Activated naive CD8-positive, alpha-beta T cell treated with anti-CD3 and anti-CD28 coated beads for 36 hours (primary cell): ENCODE measurements at places on chromosomes 5 and 9.

DNA sequence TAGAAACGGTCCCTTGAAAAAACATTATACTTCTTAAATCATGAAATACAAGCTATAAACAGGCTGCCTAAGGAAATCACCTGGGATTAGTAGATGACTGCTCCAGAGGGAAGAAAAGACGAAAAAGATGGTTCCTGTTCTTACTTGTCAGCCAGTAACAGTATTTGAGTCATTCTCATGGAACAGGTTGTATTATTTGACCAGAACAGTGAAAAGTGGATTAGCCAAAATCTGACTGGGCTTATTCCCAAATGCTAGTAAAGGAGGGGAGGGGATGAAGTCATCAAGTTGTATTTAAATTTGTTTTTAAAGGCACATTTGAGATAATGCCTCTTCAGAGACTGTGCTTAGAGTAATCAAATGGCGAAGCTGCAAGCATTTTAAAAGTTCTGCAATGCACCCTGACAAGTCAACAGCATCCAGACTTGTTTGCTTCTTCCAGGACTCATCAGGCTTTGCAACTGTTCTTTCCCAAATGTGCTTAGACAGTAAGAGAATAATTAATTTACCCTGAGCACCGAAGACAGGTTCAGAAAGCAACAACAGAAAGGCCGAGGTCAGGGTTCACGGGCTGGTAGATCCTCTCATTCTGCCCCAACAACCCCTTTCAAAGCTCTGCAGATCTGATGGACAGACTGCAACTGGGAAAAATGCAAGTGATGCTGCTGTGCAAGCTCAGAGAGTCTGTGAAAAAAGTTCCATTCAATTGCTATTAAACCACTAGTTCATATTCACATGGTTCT is 800.6 kb downstream of the KCTD16 start:
- DNase-seq = no peak

DNA sequence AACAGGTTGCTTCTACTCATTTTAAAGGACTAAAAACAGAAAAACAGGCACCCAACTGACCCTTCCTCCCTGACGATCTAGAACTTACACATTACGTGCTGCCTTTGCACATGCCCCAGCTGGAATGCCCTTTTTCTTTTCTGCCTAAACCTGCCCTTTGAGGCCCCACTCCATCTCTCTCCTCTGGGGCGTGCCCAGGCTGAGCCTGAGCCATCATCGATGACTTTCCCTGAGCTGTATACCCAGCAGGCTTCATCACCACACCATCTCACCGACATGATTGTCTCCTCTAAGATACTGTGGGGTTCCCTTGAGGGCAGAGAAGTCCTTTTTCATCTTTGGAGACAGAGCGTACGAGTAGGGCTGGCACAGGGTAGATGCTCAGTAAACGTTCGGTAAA is 24.1 kb upstream of the GABBR2 start:
- DNase-seq = no peak

DNA sequence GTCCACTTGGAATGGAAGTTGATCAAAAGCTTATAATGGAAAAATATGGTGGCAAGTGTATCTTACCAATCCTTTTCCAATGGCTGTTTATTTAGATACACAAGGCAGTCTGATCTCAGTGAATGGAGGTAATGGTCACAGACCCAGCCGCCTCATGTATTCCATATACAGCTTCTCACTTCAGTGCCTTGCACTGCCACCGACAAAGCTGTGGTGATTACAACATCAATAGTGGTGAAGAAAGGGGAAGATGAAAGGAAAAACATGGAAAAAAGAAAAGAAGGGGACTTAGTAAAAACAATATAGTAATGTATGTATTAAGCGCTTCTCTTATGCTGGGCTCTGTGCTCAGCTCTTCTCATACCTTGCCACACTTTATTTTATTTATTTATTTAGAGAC is 297.3 kb upstream of the RASA1 start:
- no peak for DNase-seq

DNA sequence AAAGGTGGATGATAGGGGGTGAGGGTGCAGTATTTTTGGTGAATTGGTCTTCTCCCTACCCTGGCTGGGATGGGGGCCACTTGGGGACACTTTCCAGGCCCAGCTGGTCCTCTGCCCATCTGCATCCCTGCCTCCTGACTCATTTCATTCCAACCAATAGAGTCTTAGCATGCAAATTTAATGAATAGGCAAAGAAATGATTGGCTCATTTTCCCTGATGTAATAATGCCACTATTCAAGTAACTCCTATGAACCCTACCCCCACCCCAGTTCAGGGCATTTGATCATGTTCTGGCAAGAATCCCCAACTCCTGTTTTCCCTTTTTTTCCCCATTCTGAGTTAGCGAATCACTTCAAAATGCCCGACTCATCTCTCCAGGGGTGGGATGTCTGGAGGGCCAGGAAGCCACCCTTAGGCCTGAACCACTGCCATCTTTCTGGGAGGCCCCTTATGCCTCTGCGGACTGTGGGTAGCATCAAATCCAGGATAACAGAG is 56.7 kb downstream of the PCDH1 start:
- DNase-seq = no peak

DNA sequence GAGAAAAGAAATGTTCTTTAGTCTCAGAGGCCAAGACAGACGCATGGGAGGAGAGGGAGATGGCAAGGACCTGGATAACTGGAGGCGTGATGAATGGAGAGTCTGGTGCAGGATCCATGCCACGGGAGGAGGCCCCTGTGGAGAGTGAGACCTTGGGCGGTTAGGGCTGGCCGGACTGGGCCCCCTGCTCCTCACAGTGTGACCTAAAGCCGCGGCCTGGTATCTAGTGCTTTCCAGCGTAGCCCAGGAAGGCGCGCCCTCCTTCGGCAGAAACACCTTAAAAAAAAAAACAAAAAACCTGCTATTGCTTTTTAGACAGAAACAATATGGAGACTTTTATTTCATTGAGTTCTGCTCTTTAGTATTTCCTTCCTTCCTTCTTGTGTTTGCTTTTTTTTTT is 33.1 kb downstream of the SCGB3A1 start:
- no peak for DNase-seq

GRCh38 chr9:88801214-88801796 is 190.0 kb upstream of the S1PR3 start:
- no peak for DNase-seq

- no peak for DNase-seq
Measured at GRCh38 chr5:135188233-135188914, 154.3 kb upstream of the PITX1 start.

- DNase-seq = no peak
Measured at GRCh38 chr5:114319821-114320220, 42.0 kb upstream of the KCNN2 start.

GRCh38 chr9:109341561-109341960 is 20.7 kb upstream of the EPB41L4B start:
- no peak for DNase-seq

DNA sequence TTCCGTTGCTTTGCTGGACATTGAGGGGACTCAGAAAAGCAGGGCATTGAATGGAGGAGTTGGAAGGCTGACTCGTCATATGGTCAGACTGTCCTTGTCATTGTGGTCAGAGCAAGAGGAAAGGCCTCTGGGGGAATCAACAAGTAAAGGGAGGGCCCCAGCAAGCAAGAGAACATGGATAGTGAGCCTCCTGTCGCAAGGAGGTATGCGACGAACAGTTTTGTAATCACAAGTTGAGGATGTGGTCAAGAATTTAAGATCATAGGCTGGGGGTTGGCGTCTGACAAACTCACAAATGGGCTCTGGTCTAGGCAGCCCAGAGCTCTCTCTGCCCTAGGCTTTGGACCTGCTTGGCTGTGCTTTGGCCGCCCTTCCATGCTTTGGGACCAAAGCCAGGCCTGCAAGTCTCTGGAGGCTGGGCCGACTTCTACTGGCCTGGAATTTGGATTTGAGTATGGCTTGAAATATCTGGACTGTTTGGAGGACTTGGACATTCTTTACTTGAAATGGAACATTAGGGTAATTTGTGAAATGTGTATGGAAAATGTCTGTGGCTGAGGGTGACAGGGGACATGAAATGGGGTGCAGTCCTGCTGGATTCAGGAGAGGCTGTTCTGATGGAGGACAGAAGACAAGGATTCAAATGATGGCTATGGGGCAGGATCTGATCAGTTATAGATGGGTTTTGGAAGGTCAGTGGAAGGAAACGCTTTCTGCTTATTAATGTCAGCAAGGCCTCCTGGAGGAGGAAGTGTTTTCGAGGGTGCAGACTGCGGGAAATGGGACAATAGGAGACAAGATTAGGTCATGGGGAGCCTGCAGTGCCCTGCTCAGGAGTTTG is 19.2 kb upstream of the NDST1 start:
- DNase-seq = no peak

GRCh38 chr9:126546036-126546435 is 67.7 kb upstream of the LMX1B start:
- no peak for DNase-seq

- no peak for DNase-seq
Measured at GRCh38 chr5:180853121-180853847, 7.8 kb downstream of the ZFP62 start.

- DNase-seq = no peak
Measured at GRCh38 chr9:136939996-136940525, 4.5 kb downstream of the FBXW5 start.

- no peak for DNase-seq
Measured at GRCh38 chr5:34688015-34688810, 32.1 kb downstream of the RAI14 start.

- no peak for DNase-seq
Measured at GRCh38 chr5:11072568-11072967, 311.5 kb upstream of the DAP start.

DNA sequence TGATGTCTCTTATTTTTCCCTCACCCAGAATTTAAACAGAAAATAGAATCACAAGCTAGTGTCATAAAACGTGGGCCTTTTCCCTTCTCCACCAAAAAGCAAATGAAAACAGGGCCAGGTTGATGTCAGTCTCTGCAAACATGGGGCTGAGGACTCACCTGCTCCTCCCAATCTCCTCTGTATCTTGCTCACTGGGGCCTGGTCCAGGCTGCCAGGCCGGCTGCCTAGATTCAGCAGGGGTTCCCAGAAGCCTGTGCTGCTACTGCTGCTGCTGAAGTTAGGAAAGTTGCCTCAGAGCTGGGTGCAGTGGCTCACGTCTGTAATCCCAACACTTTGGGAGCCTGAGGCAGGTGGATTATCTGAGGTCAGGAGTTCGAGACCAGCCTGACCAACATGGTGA is 84.3 kb downstream of the PCDH1 start:
- no peak for DNase-seq

GRCh38 chr9:6566409-6567139 is 79.0 kb downstream of the GLDC start:
- no peak for DNase-seq

DNA sequence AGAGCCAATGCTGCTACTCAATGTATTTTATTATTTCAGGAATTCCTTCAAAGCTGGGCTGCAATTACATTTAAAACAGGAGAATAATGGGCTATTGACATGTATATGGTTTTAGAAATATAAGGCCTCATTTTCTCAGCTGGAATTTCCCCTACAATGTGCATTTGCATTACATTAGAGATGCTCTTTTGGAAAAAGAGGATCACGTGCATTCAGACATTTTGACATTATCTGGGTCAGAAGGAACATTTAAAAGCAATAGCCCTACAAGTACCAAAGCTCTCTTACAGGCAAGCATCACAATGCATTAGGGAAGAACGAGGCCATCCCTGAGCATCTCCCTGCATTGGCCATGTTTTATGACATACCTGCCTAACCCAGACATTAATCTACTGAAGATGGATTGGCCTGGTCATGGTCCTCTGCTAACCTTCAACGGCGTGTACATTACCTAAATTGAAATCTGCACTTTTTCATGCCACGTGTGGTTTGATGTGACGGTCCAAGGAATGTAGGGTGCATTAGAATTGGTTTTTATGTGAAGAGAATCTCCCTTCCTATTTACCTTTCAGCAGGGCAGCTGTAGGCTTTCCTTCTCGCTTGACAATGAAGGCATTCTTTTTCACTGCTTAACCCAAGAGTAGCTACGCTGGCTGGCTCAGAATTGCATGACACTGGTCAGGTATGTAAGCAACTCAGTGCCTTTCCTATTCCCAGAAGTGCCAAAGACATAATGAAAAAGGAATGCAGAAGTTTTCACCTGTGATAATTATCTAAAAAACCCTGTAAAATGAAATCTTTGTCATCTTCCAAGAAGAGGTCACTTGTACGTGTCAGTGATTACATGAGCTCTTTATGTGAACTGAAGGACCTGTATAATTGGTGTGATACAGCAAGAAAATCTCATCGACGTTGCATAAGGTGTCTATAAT is 212.3 kb upstream of the MPDZ start:
- DNase-seq = no peak

GRCh38 chr5:135426102-135427082 is 20.8 kb downstream of the DCANP1 start:
- DNase-seq = no peak

DNA sequence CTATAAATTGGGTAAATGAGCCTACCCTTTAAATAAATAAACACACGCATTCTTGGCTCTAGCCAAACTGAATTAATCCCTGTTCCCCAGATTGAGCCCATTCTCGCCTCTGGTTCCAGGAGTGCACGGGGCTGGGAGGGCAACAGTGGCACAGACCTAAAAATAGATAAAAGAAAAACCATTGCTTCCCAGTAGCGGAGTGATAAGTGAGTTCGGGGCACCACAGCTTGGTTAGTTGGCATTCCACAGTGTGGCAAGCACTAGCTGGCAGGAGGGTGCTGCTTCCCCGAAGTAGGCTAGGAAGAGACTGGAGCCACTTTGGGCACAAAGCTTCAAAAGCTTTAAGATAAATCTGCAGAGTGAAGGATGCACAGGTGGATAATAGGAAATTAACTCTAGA is 322.2 kb upstream of the SGCD start:
- no peak for DNase-seq

DNA sequence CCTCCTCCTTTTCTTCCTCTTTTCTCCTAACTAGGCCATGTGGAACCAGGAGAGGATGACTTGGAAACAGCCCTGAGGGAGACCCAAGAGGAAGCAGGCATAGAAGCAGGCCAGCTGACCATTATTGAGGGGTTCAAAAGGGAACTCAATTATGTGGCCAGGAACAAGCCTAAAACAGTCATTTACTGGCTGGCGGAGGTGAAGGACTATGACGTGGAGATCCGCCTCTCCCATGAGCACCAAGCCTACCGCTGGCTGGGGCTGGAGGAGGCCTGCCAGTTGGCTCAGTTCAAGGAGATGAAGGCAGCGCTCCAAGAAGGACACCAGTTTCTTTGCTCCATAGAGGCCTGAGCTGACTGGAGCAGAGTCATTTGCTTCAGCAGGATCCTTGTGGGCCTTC is 13.7 kb downstream of the NUDT2 start:
- DNase-seq = no peak

DNA sequence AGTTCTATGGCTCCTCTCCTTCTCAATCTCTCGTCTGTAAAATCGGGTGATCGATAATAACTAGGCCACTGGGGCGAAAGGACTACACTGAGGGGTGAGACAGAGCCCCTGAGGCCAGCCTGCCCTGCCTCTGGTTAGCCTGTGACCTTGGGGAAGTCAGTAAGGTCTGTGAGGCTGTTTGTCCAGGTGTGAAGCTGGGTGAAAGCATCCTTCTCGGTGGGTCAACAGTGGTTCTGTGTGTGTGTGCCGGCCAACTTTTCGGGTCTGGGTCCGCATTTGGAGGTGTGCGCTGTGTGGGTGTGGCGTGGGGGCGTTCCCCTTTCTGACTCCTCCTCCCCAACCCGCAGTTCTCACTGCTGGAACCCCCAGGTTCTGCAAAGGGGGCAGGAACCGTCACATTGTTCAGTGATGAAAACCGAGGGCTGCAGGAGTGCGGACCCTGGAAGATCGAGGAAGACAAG is 5.0 kb upstream of the RNF44 start:
- peak; percentile 68 for DNase-seq

GRCh38 chr9:137229903-137230704 is 597 bp upstream of the SLC34A3 start:
- no peak for DNase-seq

- DNase-seq = no peak
Measured at GRCh38 chr9:87753313-87753712, 27.4 kb downstream of the CTSL start.
